ENCODE measurements at places on chromosomes 2 and 18.
A peak's percentile ranks its signal among the peaks of the same experiment; 100 is the strongest.

GRCh38 chr2:38146275-38146906, 70.4 kb upstream of the CYP1B1 start:
- no peak for DNase-seq

DNA sequence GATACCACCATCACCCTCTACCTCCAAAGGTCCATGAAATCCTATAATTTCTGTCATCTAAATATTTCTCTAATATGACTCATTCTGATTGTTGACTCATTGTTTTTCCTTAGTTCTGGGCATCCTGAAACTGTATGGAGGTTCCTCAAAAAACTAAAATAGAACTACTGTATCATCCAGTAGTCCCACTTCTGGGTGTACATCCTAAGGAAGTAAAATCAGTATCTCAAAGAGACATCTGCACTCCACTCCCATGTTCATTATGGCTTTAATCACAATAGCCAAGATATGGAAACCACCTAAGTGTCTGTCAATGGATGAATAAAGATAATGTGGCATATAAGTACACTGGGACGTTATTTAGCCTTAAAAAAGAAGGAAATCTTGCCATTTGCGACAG, 125.8 kb upstream of the MYO3B start:
- no peak for DNase-seq

DNA sequence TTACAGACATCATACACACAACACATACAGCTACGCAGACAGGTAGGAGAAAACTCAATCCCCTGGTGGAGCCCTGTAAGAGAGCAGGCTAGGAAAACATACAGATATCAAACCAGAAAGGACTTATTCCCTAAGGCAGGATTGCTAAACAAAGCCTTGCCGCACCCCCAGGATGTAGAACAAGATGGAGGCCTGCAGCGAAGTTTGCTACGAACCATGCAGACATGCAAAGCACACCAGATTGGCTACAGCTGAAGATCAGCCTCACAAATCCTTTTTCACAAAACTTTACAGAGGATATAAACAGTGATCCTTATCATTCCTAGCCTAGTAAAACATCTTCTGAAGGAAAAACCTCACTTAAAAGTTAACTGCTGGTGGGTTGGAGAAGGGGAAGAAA, 28.3 kb downstream of the C18orf54 start:
- no peak for DNase-seq

- no peak for DNase-seq
These were observed 118.6 kb upstream of the RNF152 start for GRCh38 chr18:62011416-62011815.

GRCh38 chr2:196591004-196591403, 48.5 kb upstream of the CCDC150 start:
- no peak for DNase-seq

- DNase-seq = no peak
These were observed 464.0 kb downstream of the FBXO15 start for GRCh38 chr18:73683409-73684238.

GRCh38 chr2:226664140-226664539, 135.5 kb downstream of the IRS1 start:
- DNase-seq = no peak

GRCh38 chr2:121004950-121005349, 269.3 kb downstream of the GLI2 start:
- no peak for DNase-seq

- peak; percentile 7 for DNase-seq
These were observed 51.8 kb downstream of the MTHFD2 start for GRCh38 chr2:74250189-74250631.

DNA sequence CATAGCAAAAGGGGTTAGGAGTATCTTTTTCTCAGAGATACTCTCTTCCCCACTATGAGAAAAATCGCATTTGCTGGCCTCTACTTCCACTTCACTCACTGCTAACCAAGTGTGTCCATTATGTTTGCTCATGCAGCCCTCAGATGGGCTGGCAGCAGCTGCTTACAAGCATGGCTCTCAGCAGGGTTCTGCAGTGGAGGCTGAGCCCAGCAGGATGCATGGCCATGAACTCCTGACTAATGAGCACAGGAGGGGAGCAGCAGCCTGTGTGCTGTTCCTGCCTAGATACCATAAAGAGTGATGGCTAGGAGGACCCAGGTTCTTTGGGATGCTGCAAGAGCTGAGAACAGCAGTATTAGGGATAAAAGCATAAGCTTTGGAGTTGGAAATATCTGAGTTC, 316.9 kb upstream of the THSD7B start:
- DNase-seq = no peak

- no peak for DNase-seq
These were observed 14.9 kb downstream of the TYW5 start for GRCh38 chr2:199940373-199940772.

GRCh38 chr2:206611736-206612135, 30.6 kb upstream of the FAM237A start:
- DNase-seq = no peak

DNA sequence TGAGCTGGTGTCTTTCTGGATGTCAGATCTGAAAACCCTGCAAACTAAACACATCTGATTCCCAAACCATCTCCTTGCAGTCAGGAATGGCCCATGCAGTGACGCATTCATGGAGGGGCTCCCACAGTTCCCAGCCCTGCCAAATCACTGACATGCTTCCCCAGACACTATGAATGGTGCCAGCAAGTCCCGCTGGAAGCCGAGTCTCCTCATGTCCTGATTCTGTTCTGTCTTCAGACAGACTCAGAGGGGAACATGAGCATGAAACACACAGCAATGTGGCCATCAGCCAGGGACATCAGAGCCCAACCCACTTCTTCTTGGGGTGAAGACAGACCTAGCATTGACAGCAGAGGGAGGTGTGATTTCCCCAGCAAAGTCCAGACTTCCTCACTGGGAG, 83.7 kb downstream of the TTC32 start:
- no peak for DNase-seq

DNA sequence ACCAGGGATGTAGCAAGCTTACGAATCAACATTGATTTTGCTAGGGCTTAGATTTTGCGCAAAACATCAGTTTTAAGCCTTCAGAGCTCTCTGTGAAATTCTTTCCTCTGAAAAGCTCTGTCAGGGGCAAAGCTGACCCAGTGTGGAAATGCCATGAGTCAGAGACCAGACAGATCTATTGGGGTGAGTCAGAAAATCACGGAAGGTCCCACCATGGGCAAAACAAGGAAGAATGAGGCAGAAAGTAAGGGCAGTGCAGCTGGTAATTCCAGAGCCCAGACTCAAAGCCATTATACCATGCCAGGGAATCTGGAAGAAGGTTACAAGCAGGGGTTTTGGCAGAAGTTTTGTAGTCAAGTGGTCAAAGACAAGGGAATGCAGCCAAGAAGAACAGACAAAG, 256.6 kb upstream of the CTAGE1 start:
- DNase-seq = no peak

DNA sequence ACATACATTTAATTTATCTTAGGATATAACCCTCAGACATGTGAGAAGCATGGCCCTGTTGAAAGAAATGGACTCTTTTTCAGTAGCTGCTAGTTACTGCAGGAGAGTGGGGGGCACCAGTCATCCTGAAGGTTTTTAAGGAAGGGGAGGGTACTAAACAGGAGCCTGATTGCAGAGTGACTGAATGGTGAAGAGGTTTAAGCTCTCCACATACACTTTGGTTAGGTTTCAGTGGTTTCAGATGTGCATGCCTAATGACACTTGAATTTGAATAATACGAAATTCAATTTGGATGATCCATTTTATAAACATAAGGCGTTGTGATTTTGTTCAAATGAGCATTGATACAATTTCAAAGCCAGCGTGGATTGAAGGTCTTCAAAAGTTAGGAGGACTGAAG, 10.9 kb upstream of the FAM237A start:
- no peak for DNase-seq

- no peak for DNase-seq
These were observed 11.2 kb downstream of the EFR3B start for GRCh38 chr2:25053041-25053440.

DNA sequence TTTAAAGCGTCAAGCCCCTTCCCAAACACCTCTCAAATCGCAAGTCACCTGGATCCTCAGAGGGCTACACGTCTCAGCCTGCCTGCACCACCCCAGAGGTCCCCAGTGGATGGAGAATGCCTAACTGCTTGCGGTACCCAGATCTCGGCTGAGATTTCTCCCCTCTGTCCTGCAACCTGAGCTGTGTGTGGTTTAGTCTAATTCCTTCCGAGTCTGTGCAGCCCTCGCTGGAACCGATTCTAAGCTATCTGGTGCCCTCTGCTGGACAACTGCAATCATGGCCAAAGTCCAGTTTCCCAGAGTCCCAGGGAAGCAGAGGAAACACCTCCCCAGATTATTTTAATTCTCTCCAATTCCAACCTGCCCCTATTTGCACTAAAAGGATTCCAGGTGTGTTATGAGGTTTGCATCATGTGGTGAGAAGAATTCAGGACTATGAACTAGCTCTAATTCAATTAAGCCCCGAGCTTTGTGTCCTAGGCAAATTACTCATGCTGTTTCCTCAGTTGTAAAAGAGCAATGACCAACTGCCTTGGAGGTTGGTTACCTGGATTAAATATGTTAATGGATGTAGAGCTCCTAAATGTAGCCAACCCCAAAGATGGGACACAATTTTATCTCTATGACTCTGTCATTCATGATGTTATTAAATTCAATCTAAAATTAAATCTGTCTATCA, 276.1 kb upstream of the NCKAP5 start:
- peak; percentile 8 for DNase-seq

Data from stimulated activated CD4-positive, alpha-beta T cell treated with anti-CD3 and anti-CD28 coated beads, Interleukin-1b, Interleukin-23, amount 100 ng/mL, for 1 hour (primary cell).